ENCODE measurements at places on chromosomes 11 and 22. TPM values are rescaled to one million over a fixed set of nuclear protein-coding genes. Genes with fewer than 3 reads are reported as not detected.

ABCC8 gene
- total RNA-seq, result not detected

C11orf91 gene
- not detected for total RNA-seq

GRIA4 gene
- total RNA-seq, result not detected

TESMIN gene
- 0.30 TPM for total RNA-seq

BTBD18 gene
- total RNA-seq, result not detected

ASRGL1 gene
- 0.30 TPM for total RNA-seq

TIMP3 gene
- 876 TPM for total RNA-seq

MIOX gene
- total RNA-seq, result not detected

TYR gene
- total RNA-seq, result not detected

CCDC87 gene
- total RNA-seq, result 0.32 TPM

FAM180B gene
- not detected for total RNA-seq

SLC29A2 gene
- total RNA-seq, result 0.97 TPM

CNIH2 gene
- 0.37 TPM for total RNA-seq

PPARA gene
- 17.7 TPM for total RNA-seq

CDHR5 gene
- total RNA-seq, result not detected

CRYBB1 gene
- total RNA-seq, result not detected

CNGA4 gene
- total RNA-seq, result not detected

PDE3B gene
- total RNA-seq, result 3.1 TPM

GLB1L3 gene
- not detected for total RNA-seq

DDI1 gene
- not detected for total RNA-seq

TIRAP gene
- total RNA-seq, result 5.1 TPM

FJX1 gene
- total RNA-seq, result 33.4 TPM

PLA2G6 gene
- total RNA-seq, result 11.3 TPM

CUL5 gene
- 45.6 TPM for total RNA-seq

UCP2 gene
- total RNA-seq, result 0.30 TPM

NOX4 gene
- 4.2 TPM for total RNA-seq

CARD18 gene
- not detected for total RNA-seq

Data from smooth muscle cell of the umbilical artery (primary cell).